ENCODE measurements at places on chromosomes 16 and 17.

DNA sequence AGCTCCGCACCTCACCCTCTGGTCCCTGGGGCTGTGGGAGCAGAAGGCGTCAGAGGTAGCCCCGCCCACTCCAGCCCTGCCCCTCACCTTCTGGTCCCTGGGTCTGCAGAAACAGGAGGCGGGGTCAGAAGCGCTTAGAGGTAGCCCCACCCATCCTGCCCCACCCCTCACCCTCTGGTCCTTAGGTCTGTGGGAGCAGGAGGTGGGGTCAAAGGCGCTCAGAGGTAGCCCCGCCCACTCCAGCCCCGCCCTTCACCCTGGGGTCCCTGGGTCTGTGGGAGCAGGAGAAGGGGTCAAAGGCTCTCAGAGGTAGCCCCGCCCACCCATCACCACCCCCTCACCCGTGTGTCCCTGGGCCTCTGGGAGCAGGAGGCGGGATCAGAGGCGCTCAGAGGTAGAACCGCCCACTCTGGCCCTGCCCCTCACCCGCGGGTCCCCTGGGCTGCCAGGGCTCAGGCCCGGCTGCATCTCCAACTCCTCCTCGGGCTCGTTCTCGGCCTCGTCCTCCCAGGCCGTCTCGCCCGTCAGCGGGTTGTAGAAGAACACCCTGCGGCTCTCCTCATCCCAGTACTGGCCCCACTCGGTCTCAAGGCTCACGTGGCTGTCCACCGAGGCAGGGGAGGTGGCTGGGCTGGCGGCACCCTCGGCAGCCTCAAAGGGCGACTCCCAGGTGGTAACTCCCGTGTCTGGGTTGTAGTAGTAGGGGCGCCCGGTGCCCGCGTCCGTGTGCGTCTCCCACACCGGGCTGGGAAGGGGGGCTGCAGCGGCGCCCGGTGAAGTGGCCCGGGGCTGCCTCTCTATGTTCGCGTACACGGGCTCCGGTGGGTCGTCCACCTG is 27.2 kb downstream of the ARHGAP27 start:
- no peak for DNase-seq

DNA sequence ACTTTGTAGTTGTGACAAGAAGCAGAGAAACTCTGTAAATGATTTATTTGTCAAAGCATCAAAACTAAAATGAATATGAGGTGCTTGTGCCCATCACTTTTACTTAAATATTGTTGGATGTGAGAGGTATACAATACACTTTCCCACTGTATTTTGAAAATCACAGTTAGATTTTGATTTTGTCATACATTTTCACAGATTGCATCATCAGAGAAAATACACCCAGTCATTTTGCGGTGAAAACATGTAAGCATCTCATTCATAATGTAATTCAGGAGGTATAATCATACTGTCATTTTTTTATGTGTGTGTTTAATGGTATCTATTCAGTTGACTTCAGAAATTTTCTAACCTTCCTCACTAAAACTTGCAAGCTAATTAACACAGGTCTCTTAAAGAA is 11.3 kb downstream of the ZNF207 start:
- DNase-seq = no peak

GRCh38 chr16:2469399-2470233 is 1.5 kb upstream of the NTN3 start:
- no peak for DNase-seq

DNA sequence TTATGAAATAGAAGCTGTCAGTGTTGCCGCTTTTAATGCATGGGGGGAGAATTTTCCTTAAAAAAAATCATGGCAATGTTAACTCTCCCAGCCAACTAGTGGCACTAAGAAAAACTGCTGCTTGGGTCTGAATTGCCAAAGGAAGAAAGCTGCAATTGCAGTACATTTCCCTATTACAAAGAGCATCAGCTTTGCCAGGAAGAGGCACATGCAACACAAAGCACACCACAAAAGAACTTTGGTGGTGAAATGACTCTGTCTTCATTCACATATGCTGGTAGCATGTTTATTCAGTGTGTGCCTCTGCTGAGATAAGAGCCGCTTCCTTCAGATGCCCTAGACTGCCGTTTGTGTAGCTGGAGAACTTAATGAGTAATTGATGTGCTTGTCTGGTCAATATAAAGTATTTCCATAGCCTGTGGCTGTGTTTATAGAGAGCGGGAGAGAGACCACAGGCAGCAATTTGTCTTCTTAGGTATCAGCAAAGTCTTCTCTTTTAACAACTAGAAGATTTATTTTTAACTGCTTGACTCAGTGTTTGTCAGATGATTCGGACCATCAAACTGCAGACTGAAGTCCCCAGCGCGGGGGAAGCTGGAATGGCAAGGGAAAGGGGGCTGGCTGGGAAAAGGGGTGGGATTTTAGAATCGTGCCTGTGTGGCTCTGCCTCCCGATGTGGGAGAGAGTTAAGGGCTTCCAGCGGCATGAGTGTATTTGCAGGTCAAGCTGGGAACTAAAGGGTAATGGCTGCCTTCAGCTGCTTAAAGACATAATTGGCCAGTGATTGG is 115.1 kb downstream of the MRTFB start:
- DNase-seq = peak; percentile 40

DNA sequence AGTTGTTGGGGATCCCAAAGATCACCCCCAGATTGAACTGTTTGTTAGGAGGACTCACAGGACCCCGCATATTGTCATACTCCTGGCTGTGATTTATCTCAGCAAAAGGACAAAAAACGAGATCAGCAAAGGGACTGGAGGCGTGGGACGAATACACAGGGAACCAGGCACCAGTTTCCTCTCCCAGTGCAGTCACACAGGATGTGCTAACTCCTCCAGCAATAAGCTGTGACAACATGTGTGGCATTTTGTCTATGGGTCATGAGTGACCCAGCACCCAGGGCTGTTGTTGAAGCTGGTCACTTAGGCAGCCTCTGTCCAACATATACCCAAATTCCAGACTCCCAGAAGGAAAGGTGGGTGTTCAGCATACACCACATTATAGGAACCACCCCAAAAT is 60.9 kb downstream of the CPPED1 start:
- no peak for DNase-seq

DNA sequence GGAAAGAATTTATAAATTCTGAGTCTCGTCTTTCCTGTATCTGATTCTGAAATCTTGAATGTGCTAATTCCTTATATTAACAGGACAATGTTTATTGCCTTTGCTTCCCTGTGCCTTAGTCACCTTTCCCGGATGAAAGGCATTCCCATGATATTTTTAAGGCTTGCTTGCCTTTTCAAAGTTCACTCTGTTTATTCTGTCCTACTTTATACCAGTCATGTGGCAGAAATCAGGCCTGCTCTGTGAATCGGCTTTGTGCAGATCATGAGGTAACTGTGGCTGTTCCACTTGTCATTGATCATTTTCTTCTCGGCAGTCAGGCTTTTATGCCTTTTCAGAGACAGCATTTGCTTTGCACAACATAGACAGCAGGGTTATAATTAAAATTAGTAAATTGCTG is 28.8 kb upstream of the ABCC11 start:
- no peak for DNase-seq

All from T1000 (cell line).